Stimulated activated CD8-positive, alpha-beta memory T cell treated with anti-CD3 and anti-CD28 coated beads, Interleukin-7, amount 100 ng/mL, for 1 hour (primary cell): ENCODE measurements at places on chromosomes 12 and 14.

DNA sequence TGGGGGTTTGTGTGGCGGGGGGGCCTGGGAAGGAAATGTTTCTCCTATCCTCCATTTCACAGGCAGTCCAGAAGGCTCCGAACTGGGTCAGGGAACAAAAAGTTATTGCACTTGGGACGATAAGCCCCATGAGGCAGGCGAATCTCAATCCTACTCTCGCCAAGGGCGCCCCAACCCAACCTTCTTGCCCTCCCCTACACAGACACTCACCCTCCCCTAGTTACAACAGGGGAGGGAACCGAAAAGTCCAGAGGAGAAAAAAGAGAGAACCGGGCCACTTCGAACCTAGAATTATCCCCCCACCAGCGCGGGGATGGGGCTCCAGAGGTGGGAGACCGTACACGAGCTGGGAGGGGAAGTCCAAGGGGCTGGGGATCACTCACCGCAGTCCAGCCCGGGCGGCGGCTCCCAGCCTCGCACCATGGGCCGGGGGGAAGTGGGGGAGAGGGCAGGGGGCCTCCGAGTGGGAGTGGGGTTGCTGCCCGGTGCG, 357 bp downstream of the HOMEZ start:
- no peak for DNase-seq

GRCh38 chr12:15679151-15679550, 110.0 kb downstream of the EPS8 start:
- no peak for DNase-seq

- no peak for DNase-seq
Observed at GRCh38 chr14:93716746-93717667, 71.3 kb downstream of the PRIMA1 start.

DNA sequence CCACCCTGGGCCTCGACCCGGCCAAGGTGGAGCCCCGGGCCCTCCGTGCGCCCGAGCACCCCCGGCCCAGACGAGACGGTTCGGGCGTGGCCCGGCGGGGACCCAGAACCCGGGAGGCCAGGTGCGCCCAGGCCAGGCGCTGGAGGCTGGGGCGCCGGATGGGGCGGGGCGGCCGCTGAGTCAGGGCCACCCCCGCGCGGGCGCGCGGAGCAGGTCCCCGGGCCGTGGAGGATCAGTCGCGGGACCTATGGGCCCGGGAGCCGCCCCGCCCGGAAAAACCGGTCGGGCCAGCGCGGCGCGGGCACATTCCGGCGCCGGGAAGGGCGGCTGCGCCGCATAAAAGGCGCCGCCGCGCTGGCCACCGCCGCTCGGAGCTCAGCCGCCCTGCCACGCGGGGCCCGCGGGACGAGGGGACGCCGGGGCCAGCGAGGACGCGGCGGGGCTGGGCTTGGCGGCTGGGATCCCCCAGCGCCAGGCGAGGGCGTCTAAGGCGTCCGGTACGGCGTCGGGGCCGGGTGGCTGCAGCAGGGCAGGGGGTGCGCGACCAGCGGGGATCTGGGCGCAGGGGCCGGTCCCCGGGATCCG, 21.5 kb upstream of the KIF26A start:
- no peak for DNase-seq

DNA sequence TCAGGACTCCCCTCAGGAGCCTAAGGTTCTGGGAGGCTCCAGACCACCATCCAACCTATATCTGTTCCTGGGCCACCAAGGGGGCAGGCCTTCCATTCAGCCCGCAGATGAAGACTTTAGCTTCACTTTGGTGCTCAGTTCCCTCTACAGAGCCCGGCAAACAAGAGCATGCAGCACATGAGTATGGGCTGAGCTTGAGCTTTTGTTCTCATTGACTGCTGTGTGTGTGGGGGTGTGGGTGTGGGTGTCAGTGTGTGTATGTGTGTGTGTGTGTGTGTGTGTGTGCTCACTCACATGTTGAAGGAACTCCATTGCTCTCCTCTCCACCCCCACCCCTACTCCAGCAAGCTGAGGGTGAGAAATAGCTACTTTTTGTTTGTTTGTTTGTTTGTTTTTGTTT, 219.1 kb downstream of the ZFP36L1 start:
- no peak for DNase-seq

DNA sequence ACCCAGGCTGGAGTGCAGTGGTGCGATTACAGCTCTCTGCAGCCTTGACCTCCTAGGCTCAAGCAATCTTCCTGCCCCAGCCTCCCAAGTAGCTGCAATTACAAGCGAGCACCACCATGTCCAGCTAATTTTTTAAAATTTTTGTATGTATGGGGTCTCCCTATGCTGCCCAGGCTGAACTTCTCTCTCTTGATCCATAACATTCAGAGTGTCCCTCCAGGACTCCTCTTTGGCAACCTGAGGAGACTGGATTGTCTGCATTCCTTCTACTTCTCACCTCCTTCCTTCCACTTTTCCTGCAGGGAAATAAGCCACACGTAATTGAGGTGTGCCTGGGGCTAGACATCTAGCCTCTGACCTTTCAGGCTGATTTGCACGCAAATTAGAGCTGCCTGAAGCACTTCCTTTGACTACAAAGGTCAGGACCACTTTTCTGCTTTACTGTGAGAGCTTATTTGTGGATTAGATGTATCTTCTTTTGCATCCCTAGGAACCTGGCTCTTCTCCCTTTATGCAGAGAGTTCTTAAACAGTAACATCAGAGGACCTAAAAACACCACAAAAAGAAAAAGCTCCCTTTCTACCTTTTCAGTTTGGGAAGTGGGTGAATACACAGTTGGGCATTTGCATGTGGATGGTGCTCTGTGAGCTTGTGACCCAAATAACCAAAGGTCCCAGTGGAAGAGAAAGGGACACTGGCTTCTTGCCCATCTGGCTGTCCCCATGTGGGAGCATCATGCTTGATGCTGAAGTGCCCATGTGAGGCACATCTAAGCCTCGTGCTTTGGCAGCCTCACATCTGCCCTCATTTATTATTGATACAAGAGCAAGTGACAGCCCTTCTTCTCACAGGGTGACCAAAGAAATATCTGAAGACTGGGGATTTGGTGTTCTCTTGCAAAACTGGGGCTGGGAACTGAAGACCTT, 33.5 kb downstream of the PYGL start:
- DNase-seq = no peak

- DNase-seq = no peak
Observed at GRCh38 chr12:104588921-104589590, 132.3 kb downstream of the CHST11 start.

DNA sequence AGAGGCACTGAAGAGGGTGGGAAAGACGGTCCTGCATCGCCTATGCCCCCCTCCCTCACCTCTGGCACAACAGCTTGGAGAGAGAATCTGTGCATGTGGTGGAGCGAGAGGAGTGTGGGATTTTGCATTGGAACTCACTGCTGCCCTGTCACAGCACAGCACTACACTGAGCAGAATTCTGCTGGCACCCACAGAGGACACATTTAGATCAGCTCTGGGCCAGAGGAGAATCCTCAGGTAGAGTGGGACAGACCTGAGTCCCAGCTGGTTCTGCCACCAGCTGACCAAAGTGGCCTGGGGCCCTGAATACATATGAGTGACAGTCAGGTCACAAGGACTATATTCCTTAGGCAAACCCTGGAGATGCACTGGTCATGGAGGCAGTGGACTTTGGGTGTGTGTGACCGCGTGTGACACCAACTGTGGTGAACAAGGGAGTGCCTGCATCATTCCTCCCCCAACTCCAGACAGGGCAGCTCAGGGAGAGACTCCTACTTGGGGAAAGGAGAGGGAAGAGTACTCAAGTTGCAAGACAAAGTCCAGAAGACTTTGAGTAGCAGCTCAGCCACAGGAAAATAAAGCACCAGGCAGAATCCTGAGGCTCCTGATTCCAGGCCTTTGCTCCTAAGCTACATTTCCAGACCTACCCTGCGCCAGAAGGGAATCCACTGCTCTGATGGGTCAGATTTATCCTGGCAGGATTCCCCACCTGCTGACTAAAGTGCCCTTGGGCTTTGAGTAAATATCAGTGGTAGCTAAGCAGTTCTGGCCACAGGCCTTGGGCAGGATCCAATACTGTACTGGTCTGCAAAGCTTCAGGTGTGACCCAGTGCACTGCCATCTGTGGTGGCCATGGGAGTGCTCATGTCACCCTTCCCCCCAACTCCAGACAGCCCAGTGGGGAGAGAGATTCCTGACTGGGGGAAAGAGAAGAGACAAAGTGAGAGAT, 10.6 kb upstream of the ACOT1 start:
- DNase-seq = no peak

DNA sequence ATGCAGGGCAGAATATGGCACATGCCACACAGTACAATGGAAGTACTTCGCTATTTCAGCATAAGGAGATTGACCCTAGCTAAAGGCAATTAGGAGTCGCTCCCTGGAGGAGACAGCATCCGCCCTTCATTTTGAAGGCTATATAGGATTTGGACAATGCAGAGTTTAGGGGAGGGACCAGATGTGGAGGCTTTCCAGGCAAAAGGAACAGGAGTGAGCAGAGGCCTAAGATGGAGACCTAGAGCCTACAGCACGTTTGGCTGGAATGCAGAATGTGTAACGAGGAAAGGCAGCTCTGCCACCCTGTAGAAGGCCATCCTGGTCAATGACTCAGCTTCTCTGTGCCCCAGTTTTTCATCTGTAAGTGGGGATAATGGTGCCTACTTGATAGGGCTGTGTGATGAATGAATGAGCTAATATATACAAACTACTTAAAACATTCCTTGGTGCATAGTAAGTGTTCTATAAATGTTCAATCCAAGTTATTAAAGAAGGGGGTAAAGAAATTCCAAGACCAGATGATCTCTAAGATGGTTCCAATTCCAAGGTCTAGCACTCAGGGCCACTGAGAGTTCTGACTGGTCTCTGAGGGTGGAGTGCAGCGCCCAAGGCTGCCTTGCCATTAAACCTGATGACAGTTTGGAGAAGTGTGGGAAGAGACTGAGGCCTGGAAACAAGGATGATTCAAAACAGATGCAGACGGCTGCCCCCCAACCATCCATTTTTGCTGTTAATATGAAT, 54.3 kb upstream of the FRMD6 start:
- DNase-seq = no peak

DNA sequence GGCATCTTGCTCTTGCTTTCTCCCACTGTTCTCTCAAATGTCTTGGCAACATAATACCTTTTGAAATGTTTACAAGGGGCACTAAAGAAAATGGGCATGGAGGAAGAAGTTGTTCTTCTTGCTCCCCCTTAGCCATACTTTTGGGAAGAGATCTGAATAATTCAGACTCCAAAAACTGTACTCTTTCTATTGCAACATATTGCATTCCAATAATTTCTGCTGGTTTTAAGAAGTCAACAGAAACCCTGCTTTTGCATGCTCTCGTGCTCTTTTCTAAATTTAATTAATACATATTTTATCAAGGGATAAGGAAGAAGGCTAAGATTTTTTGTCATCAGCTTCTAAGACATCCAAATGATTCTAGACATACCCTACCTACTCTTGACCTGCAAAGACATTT, 409.9 kb upstream of the SOX5 start:
- DNase-seq = no peak

- DNase-seq = no peak
Observed at GRCh38 chr12:97573901-97574300, 111.3 kb downstream of the RMST start.

- DNase-seq = no peak
Observed at GRCh38 chr14:94754391-94754942, 15.4 kb downstream of the GSC start.

- no peak for DNase-seq
Observed at GRCh38 chr12:61857968-61858367, 402.2 kb upstream of the USP15 start.

- DNase-seq = no peak
Observed at GRCh38 chr12:97616946-97617345, 154.3 kb downstream of the RMST start.

GRCh38 chr12:20272801-20273200, 95.5 kb upstream of the PDE3A start:
- DNase-seq = no peak

DNA sequence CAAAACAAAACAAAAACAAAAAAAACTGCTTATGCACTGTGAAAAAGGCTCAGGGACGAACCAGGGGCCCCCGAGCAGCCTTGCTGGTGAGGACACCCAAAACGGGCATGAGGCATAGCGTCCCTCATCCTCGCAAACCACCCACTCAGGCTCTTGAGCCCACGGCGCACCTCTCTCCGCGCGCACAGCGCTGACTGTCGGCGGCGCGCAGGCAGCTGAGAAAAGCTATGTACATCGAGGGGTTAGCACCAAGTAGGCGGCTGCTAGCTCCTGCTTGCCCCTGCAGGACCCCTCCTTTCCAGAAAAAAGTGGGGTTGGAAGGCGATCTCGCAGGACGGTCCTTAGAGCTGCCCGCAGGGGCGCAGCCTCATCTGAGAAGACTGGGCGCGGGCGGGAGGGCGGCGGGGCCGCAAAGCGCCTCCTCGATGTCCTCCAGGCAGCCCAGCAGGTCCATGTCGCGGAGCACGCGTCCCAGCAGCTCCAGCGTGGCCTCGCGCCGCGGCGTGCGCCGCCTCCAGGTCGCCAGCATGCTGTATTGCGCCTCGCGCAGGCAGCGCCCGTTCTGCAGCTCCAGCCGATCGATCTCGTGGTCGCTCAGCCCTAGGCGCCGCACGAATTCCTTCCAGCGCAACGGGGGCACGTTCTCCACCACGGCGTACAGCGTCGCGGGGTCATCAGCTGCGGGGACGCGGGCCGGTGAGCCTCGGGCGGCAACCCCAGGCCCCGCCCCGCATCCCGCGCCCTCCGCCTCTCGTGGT, 12.8 kb downstream of the TNFRSF1A start:
- DNase-seq = no peak

- DNase-seq = no peak
Observed at GRCh38 chr12:92434607-92435025, 268.2 kb upstream of the PLEKHG7 start.

DNA sequence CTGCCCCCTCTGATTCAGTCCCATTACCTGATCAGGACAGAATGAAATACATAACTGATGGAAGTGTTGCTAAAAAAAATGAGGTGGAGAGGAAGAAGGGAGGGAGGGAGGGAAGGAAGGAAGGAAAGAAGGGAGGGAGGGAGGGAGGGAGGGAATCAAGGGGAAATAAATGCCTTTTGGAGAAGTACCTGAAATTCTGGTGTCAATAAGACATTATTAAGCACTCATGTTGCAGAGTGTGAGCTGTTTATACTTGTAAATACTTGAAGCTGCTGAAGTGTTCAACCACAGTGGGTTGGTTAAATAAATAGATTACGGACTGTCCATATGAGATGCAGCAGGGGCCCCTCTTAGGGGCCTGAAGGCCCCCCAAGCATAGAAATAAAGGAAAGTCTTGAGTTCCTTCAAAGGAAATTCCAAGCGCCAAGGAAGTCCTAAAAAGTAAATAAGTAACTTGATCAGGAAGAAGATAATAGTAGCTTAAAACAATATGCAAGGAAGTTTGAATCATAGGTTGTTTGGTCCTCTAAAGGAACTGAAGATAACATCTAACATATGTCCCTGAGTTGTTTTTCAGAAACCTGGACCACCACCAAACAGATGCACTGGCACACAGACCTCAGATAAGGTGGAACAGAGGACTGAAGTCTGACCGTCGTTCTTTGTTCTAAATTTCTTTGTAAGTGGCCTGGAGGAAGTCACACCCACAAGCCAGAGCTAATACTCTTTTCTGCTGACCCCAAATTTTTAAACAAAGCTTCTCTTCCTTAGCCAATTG, 110.8 kb downstream of the SEC23A start:
- DNase-seq = no peak

DNA sequence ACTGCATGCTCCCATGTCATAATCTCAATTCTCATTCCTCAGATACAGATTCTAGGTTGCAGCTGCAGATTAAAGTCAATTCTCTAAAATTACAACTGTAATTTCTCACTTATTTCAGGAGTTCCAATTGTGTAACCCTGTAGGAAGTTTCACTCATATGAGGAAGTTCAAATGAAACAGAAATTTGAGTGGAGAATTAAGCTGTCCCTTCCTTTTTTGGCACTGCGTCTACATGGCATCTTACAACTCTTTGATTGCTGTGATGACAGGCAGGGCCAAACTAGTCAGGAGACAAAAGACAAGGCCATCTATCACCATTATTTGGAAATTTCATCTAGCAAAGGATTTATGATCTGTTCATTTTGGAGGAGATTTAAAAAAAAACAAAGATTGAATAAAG, 13.3 kb upstream of the GRIP1 start:
- DNase-seq = no peak
